ENCODE measurements at places on chromosomes 5 and 9.

GRCh38 chr5:141747152-141748141, 65.4 kb upstream of the ARAP3 start:
- peak; percentile 90 for DNase-seq

- DNase-seq = no peak
Observed at GRCh38 chr9:105320568-105320967, 76.1 kb downstream of the SLC44A1 start.

- no peak for DNase-seq
Observed at GRCh38 chr5:81631124-81631523, 119.8 kb downstream of the SSBP2 start.

GRCh38 chr5:541539-542318, 17.5 kb upstream of the SLC9A3 start:
- peak; percentile 27 for DNase-seq

- no peak for DNase-seq
Observed at GRCh38 chr9:118609355-118610044, 759.7 kb downstream of the BRINP1 start.

DNA sequence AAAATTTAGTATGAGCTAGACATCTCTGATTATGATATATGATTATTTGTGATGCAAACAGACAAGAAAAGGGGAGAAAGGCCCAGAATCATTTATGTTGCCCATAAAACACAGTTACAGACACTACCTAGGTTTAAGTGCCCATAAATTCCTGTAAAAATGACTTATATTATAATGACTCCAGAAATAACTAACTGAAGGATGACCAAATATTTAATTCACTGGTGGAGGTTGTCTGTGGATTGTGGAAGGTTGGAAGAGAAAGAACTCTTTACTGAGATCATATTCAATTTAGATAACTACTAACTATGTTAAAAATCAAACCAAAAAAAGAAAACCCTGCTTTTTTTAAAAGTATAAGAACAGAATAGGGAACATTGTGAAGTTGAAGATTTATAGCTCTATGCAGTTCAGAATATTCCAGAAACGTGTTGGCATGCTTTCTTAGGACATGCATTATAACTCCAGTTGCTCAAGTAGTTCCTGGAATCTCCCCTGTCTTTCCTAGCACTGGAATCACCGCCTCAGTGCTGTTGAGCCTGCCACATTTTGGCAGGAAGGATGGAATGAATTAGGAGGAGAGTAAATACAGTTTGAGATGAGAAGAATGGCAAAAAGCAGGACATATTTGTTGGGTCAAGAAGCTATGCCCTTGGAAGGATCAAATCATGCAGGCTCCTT, 72.0 kb upstream of the PAPPA start:
- no peak for DNase-seq

- no peak for DNase-seq
Observed at GRCh38 chr9:83583151-83584014, 39.6 kb upstream of the IDNK start.

- DNase-seq = no peak
Observed at GRCh38 chr5:168295574-168296201, 4.2 kb downstream of the WWC1 start.

DNA sequence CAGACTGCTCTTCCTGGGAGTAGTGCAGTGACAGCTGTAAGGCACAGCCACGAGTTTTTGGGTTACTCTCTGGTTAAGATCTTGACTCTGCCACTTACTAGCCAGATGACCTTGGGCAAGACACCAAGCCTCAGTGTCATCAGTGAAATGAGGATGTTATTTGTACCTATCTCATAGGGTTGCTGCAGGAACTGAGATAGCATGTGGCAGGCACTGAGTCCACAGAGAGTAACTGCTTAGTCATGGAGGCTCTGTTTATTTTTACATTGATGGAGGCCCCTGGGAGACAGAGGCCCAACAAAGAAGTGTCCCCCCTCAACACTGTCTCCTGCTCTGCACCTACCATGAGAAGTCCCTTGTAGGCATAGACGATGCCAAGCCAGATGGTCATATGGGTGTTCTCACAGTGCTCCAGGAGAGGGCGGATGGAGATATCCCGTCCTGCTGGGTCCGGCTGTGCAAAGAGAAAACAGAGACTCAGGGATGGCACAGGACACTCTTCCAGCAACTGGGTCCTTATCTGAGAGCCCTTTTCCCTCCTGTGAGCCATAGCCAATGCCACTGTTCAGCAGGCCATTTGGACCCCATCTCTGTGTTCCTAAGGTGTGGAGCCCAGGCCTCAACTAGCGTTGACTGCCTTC, 55.4 kb upstream of the TBC1D2 start:
- no peak for DNase-seq

All from Right ventricle myocardium superior (tissue), 1 donor.